ENCODE measurements at places on chromosomes 4 and X.

DNA sequence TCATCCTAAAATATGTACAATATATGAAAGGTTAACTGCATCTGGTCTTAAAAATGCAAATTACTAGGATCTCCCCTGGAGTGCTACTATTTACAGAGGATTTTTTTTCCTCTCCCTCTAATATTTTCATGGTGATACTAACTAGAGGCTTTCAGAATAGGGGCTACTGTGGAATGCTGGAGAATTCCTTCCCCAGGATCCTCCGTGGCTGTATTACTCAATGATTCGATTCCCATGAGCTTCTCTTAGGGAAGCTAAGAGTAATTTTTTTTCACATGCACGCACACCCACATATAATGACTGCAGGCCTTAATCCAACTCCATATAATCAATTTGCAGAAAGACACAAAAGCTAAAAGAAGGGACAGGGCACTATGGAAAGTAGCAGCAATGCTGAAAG is 184.7 kb downstream of the ARHGAP6 start:
- DNase-seq = no peak

DNA sequence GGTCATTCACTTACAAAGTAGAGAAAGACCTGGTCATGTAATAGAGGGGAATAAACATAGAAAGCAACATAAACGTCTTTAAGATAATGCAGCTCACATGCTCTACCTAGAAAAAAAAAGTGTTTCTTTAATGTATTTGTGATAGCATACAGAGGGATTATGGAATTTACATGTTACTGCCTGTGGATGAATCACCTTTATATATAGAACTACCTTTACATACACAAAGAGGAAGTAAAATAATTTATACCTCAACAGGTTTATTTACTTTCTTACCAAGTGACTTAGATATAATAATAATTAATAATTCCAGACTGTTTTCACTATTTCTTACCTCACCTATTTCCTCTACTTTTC is 81.5 kb downstream of the PPP3CA start:
- DNase-seq = no peak

DNA sequence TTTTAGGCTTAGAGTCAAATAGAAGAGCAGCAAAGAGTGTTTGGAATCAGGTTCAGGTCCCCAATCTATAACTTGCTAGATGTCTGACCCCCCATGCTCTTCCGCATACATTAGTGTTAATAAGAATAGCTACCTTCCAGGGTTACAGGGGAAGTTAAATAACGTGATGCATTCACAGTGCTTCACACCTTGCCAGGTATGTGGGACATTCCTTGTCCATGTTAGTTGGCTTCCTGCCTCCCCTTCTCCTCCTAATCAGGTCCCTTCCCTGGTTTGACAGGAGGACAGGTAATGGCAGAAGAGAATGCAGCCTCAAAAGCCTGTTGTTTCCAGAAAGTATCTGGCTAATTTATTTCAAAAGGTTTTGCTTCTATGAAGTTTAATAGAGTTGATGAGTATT is 248.7 kb downstream of the MID1IP1 start:
- no peak for DNase-seq

DNA sequence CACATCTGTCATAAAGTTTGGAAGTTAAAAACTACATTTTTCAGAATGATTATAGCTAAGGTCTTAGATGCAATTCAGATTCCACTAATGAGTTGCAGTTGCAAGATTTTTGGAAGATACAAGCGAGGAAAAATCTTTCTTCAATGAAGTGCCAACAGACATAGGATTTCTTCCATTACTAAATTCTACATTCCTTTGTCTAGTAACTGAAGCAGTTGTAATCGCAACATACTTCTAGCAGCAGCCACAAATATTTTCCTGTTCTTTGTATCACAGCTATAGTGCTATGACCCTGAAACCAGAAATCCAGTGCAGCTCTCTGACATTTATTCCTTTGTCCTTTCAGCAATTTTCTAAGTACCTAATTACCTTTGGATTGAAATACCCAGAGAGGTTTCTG is 225.2 kb upstream of the SLIT2 start:
- no peak for DNase-seq

- DNase-seq = no peak
These were observed 54.3 kb downstream of the LRBA start for GRCh38 chr4:150960818-150961217.

Data from GM10248 (cell line).